ENCODE measurements at places on chromosomes 6 and 20.

- no peak for DNase-seq
Observed at GRCh38 chr20:41213150-41213820, 75.9 kb downstream of the PLCG1 start.

GRCh38 chr20:51624157-51624731 lies 81.7 kb upstream of the NFATC2 start:
- DNase-seq: peak; percentile 32

DNA sequence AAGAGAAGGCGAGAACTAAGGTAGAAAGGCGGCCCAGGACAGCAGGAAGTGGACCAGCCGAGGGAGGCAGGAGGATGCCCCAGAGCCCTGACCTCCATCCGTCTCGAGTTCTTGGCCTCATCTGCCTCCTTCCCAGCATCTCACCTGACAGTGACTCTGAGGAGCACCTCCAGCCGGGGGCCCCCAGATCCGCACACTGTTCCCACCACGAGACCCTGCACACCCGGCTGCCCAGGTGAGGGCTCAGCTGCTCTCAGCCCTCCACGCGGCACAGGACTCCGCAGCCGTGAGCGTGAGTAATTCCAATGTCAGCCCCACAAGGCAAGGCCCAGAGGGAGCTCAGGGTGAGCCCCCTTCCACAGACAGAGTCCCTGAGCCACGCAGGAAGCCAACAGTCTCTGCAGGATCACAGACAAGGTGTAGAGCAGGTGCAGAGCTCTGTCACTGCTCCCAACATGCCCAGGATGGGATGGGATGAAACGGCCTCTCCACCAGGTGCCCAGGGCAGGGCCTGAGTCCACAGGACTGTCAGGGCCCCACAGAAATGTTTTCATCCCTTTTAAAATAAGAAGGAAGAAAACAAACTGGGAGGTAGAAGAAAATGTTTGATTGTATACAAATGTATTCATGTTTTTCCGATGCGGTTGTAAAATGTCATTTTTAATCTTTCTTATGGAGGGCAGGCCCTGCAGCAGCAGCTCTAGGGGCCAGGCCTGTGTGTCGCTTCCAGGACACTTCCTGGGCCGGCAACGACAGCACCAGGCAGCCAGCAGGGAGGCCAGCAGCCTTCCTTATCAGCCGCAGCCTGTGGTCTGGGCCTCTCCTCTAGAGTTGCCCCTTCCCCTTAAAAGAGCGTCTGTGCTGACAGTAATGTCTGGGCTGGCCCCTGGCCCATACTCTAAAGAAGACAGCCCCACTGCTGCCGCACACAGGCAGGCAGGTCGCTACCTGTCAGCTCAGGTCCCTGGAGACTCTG lies 66.9 kb downstream of the DLL1 start:
- no peak for DNase-seq

DNA sequence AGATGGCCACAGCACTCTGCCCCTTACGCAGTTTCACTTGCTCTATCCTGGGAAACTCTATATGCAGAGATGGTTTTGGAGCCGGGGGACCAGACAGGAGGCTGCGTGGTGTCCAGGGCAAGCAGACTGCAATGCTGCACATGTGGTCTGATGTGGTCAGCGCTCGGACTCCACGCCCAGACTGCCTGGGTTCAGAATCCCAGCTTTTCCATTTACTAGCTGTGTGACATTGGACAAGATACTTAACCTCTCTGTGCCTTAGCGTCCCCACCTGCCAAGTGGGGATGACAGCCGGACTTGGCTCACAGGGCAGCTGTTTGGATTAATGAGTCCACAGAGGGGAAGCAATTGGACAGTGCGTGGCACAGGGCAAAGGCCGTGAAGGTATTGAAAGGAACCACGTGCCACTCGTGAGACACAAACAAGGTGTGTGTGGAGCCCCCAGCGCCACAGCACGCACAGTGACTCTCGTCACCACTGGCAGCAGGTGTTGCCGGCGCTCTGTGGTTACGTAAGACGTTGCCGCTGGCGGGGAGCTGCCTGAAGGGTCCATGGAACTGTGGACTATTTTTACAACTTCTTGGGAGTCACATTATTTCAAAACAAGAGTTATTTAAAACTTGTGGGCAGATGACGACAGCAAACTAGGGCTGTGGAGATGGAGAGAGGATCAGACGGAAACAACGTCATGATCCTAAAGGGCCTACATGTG lies 201.4 kb downstream of the PREX1 start:
- no peak for DNase-seq

DNA sequence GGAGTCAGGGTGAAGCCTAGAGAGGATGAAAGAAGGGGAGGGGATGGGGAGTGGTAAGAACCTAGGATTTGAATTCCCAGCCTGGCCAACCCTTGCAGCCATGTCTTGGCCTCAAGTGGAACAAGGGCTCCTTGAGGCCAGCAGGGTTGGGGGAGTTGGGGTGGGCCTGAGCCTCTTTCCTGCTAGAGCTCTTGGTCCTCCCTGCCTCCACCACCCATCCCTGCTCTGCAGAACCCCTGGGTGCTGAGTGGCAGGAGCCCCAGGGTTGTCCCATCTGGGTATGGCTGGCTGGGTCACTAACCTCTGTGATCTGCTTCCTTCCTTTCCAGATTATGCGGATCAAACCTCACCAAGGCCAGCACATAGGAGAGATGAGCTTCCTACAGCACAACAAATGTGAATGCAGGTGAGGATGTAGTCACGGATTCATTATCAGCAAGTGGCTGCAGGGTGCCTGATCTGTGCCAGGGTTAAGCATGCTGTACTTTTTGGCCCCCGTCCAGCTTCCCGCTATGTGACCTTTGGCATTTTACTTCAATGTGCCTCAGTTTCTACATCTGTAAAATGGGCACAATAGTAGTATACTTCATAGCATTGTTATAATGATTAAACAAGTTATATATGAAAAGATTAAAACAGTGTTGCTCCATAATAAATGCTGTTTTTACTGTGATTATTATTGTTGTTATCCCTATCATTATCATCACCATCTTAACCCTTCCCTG lies 8.3 kb downstream of the VEGFA start:
- DNase-seq: no peak

- no peak for DNase-seq
Observed at GRCh38 chr6:157558487-157559200, 177.7 kb downstream of the ZDHHC14 start.

DNA sequence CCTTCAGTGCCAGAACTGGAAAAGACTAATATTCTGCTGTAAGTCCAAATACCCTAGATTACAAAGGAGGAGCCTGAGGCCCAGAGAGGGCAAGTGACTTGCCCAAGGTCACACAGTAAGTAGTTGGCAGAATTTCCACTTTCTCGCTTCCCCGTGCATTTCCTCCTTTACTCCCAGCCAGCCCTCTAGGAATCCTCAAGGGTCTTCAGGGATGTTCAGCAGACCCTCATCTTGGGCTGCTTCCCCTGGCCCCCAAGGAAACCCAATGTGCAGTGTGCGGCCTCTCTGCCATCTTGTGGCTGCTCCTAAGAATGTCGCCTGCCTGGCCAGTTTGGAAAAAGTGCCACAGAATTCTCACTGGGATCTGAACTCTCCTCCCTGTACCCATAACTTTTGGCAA lies 217.7 kb upstream of the LRFN2 start:
- DNase-seq: no peak

- DNase-seq: no peak
Observed at GRCh38 chr20:54172856-54173652, 732 bp downstream of the CYP24A1 start.

DNA sequence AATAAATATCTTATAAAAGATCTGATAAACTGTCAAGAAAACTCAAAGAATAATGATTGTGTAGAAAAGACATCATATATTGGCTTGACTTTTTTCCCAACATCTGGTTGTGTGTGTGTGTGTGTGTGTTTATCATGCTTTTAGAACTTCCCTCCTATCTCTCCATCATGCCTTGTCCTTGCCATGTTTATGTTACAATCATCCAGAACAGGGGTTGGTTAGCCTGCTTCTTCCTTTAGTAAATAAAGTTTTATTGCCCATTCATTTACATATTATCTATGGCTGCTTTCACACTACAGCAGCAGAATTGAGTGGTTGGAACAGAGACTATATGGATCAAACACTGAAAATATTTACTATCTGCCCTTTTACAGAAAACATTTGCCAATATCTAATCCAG lies 52.8 kb upstream of the RIPOR2 start:
- DNase-seq: no peak

DNA sequence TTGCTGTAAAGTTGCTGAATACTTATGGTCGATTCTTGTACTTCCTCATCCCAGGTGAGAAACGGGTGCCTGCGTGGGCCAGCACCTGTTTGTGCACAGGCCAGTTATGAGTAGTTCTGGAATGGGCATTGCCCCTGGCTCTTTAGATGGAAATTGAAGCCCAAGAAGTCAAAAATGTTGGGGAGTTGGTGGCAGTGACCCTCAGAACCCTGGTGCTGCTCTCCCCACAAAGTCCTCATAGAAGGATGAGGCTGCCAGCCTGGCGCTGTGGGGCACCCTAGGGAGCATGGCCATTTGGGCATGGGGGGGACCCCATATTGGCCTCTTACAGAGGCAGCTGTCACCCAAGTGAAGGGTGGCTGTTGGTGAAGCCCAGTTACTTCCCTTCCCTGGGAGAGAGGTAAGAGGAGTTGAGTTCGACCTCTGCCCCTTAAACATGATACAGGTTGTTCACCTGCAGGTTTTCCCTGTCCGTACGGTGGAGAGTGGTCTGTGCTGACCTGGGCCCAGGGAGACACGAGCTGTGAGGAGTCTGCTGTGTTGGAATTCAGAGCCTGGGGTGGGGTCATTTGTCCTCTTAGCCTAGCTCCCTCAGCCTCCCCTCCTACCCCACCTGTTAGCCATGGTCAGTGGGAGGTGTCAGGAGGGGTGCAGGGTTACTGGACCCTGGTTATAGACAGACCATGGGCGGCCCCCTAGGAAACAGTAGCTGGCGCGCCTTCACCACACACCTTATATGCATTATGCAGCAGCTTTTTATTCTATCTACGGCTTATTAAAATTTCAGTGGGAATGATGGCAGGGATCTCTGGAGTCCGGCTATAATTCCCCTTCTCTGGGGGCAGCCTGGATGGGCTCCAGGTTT lies 4.9 kb downstream of the HMGA1 start:
- no peak for DNase-seq
